Nephron progenitor cell (in vitro differentiated cells): ENCODE measurements at places on chromosomes 11 and 22.

GRCh38 chr22:46897246-46897623, 134.8 kb downstream of the TBC1D22A start:
- H3K27me3 ChIP-seq: peaks cover 2% of the 10 kb centered on the region
- H3K27ac ChIP-seq: no peak overlapping the region
- H3K4me1 ChIP-seq: peaks cover 7% of the 10 kb centered on the region
- no peak overlapping the region for H3K4me3 ChIP-seq

- H3K4me1 ChIP-seq: peaks cover 22% of the 10 kb centered on the region
- DNase-seq: no peak
- peaks cover 16% of the 10 kb centered on the region for H3K36me3 ChIP-seq
- H3K27ac ChIP-seq: peak overlapping the region; percentile 52
Measured at GRCh38 chr22:42562684-42563083, 8.9 kb downstream of the SERHL2 start.

DNA sequence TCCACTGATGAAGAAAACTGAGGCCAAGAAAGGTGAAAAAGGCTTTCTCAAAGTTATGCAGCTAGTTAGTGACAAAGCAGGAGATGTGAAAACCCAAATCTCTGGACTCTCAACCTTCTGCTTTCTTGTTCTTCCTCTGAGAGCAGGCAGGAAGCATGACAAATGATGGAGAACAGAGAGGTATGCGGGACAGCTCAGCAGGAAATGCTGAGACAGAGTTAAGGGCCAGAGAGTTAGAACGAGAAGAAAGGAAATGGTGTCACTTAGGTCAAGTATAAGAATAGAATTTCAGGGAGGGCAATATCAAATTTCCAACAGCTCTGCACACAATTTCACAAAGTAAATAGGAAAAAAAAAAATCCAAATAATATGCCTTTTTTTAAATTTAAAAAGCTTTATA, 67.6 kb upstream of the ARHGAP42 start:
- peaks cover 21% of the 10 kb centered on the region for H3K36me3 ChIP-seq
- peaks cover 10% of the 10 kb centered on the region for H3K4me1 ChIP-seq
- H3K4me3 ChIP-seq: no peak overlapping the region
- H3K27me3 ChIP-seq: peaks cover under 1% of the 10 kb centered on the region
- DNase-seq: no peak

GRCh38 chr11:8793114-8793777, 110.7 kb downstream of the RPL27A start:
- no peak overlapping the region for H3K27ac ChIP-seq
- H3K27me3 ChIP-seq: no peaks in the 10 kb centered on the region
- H3K4me3 ChIP-seq: no peak overlapping the region
- peaks cover 27% of the 10 kb centered on the region for H3K36me3 ChIP-seq
- H3K4me1 ChIP-seq: no peaks in the 10 kb centered on the region
- DNase-seq: no peak

GRCh38 chr11:28137832-28138231, 29.6 kb downstream of the METTL15 start:
- H3K36me3 ChIP-seq: peaks cover 86% of the 10 kb centered on the region
- no peak overlapping the region for H3K27ac ChIP-seq
- H3K4me3 ChIP-seq: no peak overlapping the region
- no peaks in the 10 kb centered on the region for H3K4me1 ChIP-seq
- peaks cover 5% of the 10 kb centered on the region for H3K27me3 ChIP-seq

GRCh38 chr11:9285850-9286587, 20.9 kb upstream of the DENND5A start:
- H3K4me1 ChIP-seq: no peaks in the 10 kb centered on the region
- H3K27me3 ChIP-seq: no peaks in the 10 kb centered on the region
- DNase-seq: no peak
- peaks cover 68% of the 10 kb centered on the region for H3K36me3 ChIP-seq
- H3K4me3 ChIP-seq: no peak overlapping the region

DNA sequence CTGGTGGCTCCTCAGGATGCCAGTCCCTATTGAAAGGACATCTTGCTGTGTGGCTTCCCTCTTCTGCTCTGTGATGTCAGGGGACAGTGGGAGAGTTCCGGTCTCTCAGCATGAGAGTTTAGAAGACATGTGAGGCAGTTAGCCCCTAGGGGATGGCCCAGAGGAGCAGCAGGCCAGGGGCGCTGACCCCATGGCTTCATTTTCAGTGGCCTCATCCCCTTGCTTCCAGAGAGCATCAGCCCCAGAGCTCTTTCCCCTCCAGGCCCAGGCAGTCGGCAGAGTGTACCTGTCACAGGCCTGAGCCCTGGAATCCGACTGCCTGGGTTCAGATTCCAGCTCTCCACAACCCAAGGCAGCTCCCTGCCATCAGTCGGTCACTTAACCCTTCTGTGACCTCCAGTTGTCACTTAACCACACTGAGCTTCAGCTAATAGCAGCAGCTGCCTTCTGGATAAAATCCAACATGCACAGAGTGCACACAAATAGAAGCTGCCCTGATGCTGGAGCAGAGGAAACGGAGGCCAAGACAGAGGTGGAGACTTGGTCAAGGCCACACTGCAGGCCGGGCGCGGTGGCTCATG, 14.1 kb upstream of the LRRC10B start:
- peaks cover 54% of the 10 kb centered on the region for H3K4me1 ChIP-seq
- H3K27ac ChIP-seq: peak overlapping the region; percentile 78
- H3K27me3 ChIP-seq: peaks cover 13% of the 10 kb centered on the region
